ENCODE measurements at places on chromosomes 13 and 19.

DNA sequence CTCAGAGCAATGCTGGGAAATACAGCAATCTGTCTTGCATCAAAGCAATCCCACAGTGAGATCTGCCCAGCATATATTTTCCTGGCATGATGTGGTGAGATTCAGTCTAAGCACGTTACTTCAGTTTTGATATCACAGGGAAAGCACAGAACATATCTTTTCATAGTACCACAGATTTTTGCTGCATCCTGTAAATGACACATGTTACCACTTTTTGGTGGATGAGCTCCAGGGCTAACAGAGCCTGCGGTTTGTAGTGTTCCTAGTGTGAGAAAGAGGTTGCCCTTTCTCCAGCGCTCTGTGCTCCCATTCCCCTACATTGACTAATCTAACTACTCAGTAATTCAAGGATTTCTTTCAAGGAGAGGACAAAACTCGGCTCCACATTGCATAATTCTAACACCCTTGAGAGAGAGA, 409.0 kb downstream of the GPC6 start:
- DNase-seq = no peak

DNA sequence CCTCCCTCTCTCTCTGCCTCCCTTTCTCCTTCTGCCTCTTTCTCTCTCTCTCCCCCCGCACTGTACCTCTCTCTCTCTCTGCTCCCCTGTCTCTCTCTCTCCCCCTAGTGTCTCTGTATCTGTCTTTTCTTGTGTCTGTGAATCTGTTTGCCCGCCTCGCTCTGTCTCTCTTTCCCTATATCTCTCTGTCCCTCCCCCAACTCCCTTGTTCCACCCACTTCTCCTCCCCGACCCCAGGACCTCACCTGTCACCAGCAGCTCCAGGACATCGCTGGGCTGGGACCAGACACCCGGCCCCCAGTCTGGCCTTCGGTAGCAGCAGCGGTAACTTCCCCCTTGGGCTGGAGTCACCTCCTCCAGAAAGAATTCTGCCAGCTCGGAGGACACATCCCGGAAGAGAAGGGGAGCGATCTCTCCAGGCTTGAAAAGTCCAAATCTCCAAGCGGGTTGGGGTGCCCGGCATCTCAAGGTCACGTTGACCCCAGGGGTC, 3.9 kb downstream of the OSCAR start:
- DNase-seq = peak; percentile 20

DNA sequence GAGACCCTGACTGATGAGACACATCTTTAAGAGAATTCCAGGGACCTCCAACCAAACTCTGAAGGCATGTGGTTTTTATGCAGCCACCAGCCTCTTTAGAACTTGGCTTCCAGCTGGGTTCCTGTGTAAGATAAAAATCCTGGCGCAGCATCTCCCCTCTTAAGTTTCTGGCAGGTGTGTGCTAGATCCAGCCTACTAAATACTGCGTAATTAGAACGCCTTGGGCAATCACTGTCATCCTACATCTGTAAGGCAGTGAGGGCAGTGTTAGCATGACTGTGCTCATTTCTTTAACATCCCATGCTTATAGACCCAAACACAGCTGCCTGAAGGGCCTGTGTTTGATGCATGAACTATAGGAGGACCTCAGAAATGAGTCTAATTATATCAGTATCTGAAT, 173.5 kb upstream of the OBI1 start:
- DNase-seq = no peak

- DNase-seq = no peak
These were observed 7.0 kb downstream of the POU4F1 start for GRCh38 chr13:78596399-78596735.

DNA sequence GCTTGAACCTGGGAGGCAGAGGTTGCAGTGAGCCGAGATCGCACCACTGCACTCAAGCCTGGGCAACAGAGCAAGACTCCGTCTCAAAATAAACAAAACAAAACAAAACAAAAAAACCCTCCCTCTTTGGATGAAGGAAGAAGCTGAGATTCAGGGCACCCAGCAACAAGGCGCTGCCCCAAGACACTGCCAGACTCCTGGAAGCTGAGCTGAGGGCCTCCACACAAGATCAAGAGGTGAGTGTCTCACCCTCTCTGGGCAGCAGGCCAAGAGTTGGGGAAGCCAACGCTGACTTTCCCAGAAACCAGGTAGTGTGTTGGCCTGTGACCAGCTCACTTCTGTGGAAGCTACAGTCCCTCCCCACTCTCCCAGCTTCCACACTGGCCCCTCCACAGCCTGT, 3.7 kb upstream of the TYROBP start:
- no peak for DNase-seq

DNA sequence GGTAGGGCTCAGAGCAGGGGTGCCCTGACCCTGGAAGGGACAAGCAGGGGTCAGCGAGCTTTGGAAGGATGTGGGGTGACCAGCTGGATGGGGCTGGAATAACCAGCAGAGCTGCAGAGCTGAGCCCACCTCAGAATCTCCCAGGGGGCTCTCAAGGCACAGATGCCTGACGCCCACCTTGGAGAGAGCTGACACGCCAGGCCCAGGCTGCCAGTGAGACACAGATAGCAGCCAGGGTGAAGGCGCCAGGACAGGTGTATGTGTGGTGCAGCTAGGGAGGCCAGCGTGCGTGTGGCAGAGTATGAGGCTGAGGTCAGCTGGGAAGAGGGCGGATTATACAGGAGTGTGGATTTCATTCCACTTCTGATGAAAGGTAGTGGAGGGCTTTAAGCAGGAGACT, 8.9 kb downstream of the AP1M1 start:
- DNase-seq = no peak

DNA sequence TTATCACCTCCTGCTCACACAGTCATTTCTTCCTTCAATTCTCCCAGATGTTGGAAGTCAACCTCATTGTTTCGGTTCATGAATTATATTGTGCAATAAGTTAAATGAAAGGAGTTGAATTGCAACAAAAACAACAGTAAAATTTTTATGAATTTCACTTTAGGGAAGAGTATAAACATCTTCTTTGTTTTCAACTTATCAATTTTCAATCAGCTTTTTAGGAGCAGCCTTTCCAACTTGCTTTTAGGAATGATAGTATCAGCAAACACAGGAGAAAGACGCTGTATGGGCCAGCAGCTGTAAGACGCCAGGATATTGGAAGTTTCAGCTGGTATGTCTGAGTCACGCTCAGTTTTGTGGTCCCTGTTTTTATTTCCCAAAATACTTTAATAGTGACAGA, 132.5 kb upstream of the ARGLU1 start:
- no peak for DNase-seq

DNA sequence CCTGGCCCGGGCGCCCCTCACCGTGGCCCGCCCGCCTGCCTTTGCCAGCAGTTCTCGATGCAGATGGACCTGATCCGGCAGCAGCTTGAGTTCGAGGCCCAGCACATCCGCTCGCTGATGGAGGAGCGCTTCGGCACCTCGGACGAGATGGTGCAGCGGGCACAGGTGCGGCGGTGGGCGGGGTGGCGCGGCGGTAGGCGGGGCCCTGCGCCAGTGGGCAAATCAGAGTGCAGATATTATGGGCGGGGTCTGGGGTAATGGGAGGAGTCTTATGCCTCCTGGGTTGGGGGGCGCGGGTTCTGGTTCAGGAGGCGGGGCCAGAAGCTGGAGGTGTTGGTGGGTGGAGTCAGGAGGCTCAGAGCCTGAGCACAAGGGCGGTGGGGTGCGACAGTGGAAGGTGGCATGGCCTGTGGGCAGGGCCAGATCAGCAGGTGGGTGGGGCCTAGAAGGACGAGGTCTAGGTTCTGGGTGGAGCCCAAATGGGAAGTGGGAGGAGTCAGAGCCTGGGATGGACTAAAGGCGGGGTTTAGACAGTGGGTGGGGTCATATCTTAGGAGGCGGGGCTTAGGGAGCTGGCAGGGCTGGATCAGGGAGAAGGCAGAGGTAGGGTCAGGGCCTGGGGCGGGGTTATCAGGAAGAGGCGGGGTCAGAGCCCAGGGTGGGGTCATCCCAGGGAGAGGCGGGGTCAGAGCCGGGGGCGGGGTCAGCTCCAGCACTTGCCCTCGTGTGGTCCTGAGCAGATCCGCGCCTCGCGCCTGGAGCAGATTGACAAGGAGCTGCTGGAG, 5.6 kb downstream of the APC2 start:
- no peak for DNase-seq

DNA sequence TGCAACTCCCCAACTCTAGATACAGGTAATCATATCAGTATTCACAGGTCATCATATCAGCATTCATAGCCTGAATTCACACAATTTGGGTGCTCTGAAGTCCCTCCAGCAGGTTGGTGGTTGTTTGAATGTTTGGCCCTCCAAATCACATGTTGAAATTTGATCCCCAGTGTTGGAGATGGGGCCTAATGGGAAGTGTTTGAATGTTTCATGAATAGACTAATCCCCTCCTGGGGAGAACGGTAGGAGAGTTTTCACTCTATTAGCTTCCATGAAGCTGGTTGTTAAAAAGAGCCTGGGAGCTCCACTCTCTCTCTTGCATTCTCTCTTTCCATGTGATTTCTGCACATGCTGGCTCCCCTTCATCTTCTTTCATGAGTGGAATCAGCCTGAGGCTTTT, 288.6 kb upstream of the PCDH9 start:
- peak; percentile 7 for DNase-seq

GRCh38 chr13:36815062-36815461, 4.0 kb upstream of the RFXAP start:
- no peak for DNase-seq

DNA sequence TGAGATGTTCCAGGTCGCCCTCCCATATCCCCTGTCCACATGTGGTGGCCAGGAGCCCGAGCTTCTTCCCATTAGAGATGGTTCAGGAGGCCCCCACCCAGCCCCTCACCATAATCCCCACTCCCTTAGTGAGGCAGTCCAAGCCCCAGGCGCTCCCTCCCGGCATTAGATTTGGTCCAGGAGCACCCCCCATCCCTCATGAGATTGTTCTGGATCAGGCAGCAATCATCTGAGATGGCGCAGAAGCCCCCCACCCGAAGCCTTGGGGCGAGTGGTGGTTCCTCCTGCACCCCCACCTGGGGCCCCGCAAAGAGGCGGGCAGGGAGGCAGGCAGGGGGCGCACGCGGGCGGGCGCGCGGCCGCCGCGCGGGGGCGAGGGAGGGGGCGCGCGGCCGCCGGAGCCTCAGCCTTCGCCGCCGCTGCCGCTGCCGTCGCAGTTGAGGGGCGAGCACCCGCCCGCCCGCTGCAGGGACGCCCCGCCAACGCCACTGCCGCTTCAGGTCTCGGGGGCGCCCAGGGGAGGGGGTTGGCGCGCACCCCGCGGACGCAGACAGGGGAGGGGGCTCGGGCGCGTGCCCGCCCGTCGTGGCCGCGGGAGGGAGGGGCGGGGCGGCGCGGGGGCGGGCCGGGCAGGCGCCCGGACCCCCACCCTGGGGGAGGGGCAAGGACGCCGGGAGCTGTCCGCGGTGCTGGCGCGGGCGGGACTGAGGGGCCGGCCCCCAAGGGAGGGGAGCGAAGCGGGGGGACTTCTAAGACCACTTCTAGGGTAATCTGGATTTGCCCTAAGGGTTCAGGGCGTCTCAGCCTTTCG, 46.4 kb upstream of the SHKBP1 start:
- peak; percentile 35 for DNase-seq

GRCh38 chr19:16217716-16218451, 20.2 kb downstream of the AP1M1 start:
- no peak for DNase-seq

GRCh38 chr13:42487221-42487620, 86.7 kb upstream of the TNFSF11 start:
- no peak for DNase-seq

GRCh38 chr13:112782429-112783010, 92.7 kb downstream of the ATP11A start:
- no peak for DNase-seq

DNA sequence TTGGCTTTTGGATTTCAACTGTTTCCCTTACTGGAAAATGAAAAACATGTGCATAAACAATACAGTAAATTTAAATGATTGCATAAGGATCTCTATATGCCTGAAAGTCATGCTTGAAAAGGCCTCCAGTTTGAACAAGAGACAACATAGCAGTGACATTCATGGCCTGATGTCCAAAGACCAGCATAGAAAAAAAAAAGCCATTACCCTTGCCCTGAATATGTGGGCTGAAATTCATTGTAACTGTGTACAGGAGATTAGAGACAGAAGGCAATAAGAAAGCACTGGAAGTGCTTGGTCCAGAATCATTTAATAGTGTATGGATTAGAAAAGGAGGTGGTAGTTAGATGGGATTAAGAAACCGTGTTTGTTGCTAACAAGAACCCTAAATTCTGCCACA, 15.4 kb downstream of the MIR17HG start:
- no peak for DNase-seq

GRCh38 chr13:52652980-52653303, 306 bp downstream of the SUGT1 start:
- no peak for DNase-seq

DNA sequence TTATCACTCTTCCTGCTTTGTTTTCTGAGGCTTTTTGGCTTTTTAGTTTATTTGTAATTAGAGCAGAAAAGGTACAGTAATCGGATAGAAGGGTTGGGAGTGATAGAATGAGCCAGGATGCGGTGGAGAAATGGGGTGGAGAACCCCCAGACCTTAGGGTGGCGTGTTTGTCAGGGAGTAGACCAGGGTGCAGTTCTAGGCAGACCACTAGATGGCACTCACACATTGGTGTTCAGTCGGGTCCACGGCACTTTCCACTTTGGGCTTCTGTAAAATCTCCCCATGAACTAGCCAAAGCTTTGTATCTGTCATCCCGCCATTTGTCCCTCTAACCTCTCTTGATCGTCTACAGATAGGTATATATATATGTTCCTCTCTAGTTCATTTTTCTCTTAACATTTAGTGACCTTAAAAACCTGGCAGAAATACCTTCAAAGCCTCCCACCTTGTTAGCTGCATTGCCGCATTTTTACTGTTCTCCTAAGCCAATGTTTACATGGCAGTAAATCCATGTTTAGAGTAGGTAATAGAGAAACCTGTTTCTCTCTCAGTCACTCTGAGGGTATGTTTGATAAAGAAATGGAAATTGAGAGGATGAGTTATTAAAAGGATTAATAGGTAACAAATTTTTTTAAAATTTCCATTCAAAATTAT, 154.9 kb downstream of the TM9SF2 start:
- peak; percentile 94 for DNase-seq

DNA sequence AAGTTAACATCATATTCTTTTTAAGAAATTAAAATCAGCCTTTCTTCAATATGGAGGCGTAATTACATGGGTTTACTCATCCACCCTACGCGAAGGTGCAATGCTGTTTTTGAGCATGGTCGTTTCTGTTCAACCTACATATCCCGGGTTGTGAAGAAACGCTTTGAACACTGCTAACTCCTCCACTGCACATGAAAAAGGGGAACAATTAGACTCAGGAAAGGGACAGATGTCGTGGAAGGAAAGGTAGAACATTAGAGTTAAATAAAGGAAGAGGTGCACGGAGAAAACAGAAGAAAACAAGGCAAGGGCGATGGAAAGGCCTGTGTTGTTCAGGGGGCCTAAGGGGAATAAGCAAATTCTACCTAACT, 4.1 kb downstream of the ZIC5 start:
- no peak for DNase-seq
